SK-MEL-5 (cell line): ENCODE measurements at places on chromosomes 16 and 17. TPM values are rescaled to one million over a fixed set of nuclear protein-coding genes. Genes with fewer than 3 reads are reported as not detected.

SPNS1 gene
- total RNA-seq = 48.1 and 64.2 TPM in 2 replicates

INCA1 gene
- 0.16 and 0.24 TPM in 2 replicates for total RNA-seq

TTLL6 gene
- total RNA-seq = 1.7 and 2.1 TPM in 2 replicates

CCL7 gene
- not detected in 2 replicates for total RNA-seq

RND2 gene
- not detected in 2 replicates for total RNA-seq

RPRML gene
- not detected in 2 replicates for total RNA-seq

CES3 gene
- total RNA-seq = 0.29 and 1.5 TPM in 2 replicates

SBK1 gene
- total RNA-seq = 0.19 and 0.37 TPM in 2 replicates

MYCBPAP gene
- 0.32 and 1.5 TPM in 2 replicates for total RNA-seq

SLC5A2 gene
- total RNA-seq = 0.05 and 0.53 TPM in 2 replicates
